ENCODE measurements at places on chromosomes 3 and 15.

GRCh38 chr3:45716790-45717336 is 27.7 kb downstream of the SACM1L start:
- DNase-seq: no peak

DNA sequence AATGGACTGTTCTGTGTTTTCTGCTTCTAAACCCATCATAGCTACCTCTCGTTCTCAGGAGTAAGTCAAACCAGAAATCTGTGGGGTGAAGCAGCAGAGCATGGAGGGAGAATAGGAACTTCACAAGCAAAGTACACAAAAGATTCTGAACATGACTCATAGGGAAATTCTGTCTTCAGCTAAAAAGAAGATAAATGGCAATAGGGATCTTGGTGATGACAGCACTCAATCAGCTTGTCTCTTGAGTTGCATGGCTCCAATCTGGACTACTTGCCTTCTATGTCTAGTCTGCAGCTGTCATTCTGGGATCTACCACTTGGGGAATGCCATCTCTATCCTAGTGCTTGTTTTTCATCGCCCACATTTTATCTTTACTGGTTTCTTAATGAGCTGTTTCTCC is 13.5 kb upstream of the GRAMD1C start:
- no peak for DNase-seq

- DNase-seq: no peak
These were observed 395.4 kb upstream of the ADAMTS9 start for GRCh38 chr3:65083240-65083639.

DNA sequence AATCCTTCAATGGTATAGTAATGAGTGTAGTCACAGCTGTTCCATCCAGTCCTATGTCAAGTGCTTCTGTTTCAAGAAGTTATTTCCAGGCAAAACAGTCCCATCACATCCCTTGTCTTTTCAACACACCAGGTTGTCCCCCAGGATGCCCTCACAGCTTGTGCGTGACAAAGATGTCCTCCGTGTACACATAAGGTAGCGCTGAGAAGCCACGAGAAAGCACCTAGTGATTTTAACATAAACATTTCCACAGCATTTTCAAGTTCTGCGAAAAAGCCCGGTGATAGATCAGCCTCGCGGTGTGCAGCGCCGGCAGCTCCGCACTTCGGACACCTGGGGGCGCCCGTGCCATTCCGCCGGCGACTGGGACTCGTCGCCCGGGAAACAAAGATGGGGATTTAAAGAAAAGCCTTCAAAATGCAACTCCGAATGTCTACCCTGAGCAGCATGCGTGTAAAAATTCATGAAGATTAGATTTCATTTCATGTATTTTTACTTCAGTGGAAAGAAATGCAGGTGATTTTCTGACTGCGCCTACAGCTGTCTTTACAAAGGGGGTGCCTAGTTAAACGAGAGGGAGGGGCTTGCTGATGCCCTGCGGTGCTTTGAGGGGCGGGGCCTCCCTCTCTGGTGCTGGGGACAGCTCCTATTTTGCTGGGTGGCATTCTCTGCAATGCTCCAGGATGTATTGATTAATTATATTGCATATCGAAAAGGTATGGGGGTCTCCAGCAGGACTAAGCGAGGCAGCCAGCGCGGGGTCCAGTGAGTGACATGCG is 49.9 kb downstream of the KY start:
- DNase-seq: no peak

GRCh38 chr3:99248913-99249312 is 347.4 kb upstream of the DCBLD2 start:
- no peak for DNase-seq

DNA sequence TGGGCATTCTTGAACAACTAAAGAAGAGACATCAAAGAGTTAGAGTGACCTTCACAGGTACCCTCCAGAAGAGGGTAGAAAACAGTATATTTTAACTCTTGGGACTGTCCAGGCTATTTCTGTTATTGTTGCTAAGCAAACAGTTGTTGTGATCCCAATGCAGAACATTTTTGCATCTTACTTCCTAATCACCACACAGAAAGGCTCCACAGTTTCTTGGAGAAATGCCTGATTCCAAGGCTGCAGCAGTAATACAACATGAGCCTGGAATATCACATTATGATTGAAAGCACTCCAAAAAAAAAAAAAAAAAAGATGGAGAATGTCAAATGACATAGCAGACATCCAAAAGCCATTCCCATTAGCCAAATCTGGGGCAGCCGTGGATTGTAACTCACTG is 195.6 kb downstream of the CTNNB1 start:
- no peak for DNase-seq

GRCh38 chr15:83472151-83472550 is 25.0 kb downstream of the SH3GL3 start:
- no peak for DNase-seq

- DNase-seq: no peak
These were observed 238.4 kb downstream of the NEK10 start for GRCh38 chr3:27130796-27131195.

GRCh38 chr3:12076031-12076430 is 71.8 kb downstream of the SYN2 start:
- no peak for DNase-seq

DNA sequence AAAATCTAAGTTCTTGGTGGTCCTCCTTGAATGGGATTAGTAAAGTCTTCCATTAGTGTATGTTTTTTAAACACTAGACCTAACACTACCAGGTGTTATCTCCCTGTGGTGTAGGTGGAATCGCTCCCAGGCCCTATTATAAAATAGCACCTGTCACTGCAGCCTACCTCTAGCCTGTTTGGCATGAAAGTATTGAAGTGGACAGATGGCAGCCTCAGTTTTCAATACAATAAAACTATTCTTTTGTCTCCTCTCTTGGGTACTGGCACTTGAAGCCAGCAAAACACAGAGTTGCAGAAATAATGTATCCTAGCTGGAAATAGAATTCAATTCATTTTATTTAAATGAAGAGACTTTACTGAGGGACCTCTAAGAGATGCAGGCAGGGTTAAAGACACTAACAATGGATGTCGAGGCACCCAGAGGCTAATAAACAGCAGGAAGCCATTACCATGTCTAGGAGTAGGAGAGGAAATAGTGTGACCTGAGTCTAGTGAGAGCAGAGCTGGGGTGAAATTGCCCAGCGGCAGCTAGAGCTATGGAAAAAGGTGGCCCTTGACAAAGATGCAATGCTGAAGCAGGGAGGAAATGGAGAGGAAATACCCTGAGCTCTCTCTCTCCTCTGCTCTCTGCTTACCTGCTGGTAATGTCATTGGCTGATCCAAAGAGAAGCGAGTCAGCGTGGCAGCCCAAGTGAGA is 49.1 kb upstream of the TMEM158 start:
- no peak for DNase-seq

DNA sequence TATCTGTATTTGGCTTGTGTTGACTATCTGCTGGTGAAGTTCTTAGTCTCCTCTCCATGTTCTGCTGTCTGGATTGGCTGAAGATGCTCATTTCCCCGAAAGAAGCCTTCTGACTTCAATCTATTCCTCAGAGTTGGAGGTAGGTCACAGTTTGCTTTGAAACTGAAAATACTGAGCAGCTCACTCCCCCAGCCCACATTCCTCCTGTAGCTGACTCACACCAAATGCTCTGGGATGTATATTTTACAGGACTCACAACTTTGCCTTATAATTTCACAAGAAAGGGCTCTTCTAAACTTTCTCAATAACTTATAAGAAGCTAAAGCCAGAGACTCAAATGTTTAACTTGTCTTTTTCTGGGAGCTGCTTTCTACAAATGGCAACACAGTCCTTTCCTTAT is 36.3 kb upstream of the SNX4 start:
- DNase-seq: no peak

DNA sequence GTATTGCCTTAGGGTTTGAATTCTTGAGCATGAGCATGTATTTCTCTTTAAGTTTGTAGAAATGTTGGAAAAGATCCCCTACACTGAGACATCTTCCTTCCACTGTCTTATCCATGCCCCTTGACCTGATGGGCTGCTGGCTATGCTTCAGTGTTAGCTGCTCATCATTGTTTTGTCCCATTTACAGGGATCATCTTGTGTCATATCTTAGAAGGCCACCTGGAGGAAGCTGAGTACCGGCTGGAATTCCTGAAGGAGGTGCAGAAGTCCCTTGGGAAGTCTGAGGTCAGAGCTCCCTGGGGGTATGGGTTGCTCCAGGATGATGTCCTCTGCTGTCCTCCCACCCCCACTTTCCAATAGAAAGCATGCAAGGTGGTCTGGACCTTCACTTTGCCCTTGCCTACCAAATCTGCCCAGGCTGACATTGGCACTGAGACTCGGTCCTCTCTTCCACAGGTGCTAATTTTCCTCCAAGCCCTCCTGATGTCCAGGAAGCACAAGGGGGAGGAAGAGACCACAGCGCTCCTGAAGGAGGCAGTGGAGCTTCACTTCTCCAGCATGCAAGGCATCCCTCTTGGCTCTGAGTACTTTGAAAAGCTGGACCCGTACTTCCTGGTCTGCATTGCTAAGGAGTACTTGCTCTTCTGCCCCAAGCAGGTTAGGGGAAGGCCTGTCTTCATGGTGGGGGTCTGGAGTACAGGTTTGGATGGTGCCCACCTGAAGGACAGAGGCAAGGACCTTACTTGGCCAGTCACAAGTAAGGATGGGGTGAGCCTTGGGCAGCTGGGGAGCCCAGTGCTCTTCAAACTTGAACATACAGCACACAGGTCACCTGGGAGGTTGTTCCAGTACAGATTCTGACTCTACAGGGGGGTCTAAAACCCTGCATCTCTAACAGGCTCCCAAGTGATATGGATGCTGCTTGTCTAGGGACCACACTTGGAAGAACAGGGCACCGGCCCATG is 17.7 kb downstream of the TTC21A start:
- DNase-seq: no peak

DNA sequence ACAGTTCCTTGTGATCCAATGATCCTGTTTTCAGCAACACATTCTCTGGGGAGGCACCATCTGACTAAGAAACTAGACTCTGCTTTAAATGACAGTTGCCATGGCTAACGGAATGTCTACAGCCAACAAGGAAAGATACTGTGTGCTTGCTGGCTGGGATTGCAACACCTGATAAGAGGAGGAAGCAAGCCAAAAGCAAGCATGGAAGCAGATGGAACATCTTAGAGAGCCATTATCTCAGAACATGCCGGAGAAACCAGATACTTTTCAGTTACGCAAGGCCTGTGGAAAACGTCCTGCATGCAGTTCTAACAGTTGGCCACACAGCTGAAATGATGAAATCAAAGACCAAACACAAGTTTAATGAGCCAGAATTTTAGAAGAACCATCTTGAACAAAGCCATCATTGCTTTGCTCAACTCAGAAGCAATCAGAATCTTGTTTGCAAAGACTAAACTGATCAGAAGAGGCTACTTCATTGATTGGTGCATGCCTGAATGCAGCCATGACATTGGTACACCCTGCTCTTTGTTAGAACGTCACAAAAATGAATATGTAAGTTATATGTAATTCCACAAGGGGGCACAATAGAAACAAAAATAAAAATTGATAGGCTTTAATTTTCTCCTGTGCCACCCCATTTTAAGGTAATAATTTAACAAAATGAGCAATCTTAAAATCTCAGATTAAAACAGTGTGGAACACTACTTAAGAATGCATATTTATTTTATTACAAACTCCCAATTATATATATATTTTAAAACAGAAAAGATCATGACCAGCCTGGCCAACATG is 50.8 kb downstream of the GXYLT2 start:
- DNase-seq: peak; percentile 37

DNA sequence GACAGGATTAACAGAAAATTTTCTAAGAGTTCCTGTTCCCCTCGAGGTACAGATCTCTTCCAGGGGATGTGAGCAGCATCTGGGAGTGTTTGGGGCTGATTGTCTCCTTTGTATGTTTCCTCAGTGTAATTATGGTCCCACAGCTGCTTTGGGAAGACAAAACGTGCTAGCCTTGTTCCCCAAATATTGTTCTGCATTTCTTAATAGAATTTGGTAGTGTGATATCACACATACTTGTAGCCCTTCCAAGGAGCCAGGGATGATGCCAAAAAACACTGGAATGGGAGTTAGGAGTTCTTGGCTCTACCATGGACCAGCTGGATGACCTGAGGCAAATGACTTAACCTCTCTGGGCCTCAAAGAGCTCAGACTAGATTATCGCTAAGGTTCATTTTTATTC is 19.0 kb upstream of the AGBL1 start:
- DNase-seq: no peak

DNA sequence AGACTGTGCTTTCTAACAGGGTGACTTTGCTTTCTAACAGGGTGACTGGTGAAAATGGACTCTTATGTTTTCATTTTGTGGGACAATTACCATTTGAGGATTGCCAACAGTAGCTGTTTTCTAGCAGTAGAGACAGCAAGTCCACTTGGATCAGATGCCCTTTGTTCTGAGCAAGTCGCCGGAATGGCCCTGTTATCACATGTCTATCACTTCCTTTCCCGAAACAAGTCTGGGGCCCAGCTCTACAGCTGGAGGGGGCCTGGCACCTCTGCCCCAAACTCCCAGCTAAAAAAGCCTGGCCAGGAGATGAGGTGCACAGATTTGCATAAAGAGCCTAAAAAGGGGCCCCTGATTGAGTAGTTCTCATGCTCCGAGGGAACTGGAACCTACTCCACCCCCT is 44.6 kb downstream of the THBS1 start:
- no peak for DNase-seq

DNA sequence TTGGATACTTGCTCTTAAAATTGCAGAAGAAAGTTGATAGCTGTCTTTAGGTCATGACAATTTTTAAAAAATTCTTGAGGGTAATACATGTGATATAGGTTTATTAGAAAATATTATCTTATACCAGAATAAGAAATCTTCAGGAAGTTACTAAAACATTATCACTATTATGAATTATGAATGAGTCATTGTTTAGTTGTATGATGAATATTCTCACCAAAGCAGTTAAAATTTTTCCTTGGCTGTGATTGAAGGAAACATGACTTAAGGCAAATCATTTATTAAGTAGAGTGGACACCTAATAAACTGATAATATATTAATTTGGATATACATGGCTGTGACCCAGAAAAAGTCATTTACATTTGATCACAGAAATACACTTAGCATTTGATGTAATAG is 30.1 kb downstream of the APPL1 start:
- DNase-seq: no peak

- DNase-seq: no peak
These were observed 52.0 kb upstream of the RYK start for GRCh38 chr3:134302674-134303073.

- peak; percentile 41 for DNase-seq
These were observed 10.0 kb downstream of the PHC3 start for GRCh38 chr3:170171563-170171962.

- no peak for DNase-seq
These were observed 37.4 kb upstream of the PRICKLE2 start for GRCh38 chr3:64262574-64263114.

- no peak for DNase-seq
These were observed 47.9 kb upstream of the CADPS start for GRCh38 chr3:62923066-62923465.

- DNase-seq: no peak
These were observed 11.1 kb downstream of the ZBTB38 start for GRCh38 chr3:141379250-141379966.

GRCh38 chr3:32283304-32283703 is 44.8 kb downstream of the CMTM8 start:
- DNase-seq: no peak

DNA sequence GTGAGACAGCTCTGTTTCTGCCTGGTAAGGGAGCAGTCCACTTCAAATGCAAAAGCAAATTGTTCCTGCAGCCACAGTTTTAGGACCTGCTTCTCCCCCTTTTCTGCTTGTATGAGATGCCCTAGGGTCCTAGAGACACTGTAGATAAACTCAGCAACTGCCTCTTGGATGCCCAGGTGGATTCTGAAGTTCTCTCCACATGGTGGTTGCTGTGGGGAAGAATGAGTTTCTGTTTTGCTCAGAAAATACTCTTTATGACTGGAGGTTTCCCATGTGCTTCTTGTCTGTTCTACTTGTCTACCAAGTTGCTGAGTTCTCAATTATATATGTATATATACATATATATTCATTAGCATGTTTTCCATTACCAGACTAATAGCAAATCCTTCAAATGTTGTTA is 5.6 kb upstream of the ZNF80 start:
- no peak for DNase-seq

Data from T-helper 2 cell (primary cell).